ENCODE measurements at places on chromosomes 6 and 20.

DNA sequence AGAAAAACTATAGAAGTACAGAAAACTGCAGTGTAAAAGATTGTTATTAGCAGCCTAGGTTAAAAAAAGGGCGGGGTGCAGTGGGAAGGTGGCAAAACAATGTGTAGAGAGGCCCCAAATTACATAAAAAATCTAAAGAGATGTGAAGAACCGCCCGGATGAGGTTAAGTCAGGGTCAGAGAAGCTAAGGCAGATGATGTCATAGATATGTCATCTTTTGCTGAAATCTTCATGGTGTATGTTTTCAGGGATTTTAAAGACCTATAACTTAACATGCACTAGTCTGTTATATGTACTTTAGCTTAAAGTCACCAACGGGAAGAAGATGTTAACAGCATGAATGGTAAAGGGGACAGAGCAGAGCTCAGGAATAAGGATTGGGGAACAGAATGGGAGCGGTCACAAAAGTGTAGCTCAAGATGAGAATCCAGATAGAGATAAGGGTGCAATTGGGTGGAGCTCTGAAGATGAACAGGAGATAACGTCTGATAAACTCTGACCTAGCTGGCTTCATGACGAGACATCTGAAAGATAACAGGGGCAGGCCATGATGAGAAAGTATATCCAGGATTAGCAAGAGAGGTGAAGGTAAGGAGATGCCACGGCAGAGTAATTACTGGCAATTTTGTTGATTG, 83.4 kb downstream of the TFAP2A start:
- DNase-seq, result no peak

DNA sequence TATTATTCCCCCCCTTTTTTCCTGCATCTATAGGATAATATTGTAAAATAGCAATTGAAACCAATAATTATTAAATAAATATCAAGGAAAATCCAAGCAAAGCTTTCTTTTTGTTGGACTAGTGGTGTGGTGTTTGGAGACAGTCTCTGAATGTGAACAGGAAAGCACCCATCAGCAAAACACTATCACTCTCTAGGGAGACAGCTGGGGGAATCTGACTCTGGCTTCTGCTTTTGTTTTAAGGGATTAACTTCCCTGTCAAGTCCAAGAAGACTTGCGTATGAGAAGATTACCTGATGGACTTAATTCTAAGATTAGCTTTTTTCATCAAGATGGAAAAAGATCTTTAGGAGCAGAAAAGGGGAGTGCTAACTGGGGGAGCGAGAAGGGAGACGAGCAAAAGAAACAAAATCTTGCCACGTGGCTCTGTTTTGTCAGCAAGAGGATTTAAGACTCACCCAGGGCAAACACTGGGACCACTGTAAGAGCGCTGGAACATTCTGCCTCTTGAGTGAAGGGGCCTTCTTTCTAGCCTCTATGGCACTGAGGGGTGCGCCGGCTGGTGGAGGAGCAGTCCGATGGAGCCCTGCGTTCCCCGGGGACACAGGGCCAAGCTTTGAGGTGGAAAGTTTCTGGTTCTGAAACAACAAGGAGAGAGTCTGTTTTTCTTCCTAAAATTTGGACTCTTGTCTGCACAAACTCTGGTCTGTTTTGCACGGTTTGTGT, 570 bp downstream of the TULP4 start:
- DNase-seq, result no peak

GRCh38 chr6:23728707-23729106, 397.3 kb upstream of the NRSN1 start:
- DNase-seq, result no peak

DNA sequence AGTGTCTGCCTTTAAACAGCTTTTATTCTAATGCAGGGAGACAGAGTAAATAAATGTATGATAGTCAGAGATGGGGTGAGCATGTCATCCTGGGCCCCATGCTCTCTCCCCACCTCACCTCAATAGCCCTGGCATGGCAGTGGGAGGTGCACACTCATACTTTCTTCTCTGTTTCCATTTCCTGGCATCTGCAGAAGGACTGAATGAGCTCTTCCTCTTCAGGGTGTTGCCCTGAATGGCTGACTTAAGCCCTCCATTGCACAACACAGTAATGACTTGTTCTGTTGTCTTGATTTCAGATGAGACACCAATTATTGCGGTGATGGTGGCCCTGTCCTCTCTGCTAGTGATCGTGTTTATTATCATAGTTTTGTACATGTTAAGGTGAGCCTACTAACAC, 57.0 kb upstream of the GNRH2 start:
- no peak for DNase-seq

DNA sequence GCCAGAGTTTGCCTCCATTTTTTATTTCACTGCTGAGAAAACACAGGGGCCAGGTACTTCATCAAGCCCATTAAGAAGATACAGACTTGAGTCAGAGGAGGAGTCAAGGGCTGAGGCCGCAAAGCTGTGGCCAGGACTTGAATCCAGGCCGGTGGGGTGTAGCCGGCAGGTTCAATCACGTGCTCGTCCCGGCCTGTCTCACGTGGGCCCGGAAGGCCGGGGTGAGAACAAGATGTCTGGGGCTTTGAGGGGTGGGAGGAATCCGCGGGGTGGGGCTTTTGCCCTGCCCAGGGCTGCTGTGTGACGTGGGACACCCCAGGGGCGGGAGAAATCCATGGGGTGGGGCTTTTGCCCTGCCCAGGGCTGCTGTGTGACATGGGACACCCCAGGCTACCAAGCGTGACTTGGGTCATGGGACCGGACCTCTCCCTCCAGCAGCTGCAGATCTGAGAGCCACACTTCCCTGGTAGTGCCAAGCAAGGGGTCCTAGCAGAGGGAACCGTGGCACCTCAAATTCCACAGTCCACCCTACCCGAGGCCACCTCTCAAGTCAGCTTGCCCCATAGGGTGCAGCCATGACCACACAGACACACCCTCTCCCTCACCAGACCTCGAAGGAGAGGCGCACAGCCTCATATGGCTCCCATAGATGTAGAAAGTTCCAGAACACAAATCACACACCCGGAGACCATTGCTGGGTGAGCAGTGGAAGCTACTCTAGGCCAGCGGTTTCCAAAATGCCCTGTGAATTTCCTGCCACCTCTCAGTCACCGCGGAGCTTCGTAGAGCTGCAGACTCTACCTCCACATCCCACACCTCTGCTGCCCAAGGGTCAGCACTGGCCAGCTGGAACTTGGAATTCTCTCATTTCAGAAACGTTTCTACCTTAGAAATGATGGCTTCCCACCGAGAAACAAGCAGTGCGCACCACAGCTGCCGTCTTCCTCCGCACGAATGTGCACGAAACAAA, 156.1 kb downstream of the DLL1 start:
- DNase-seq, result no peak

GRCh38 chr20:35724321-35725230, 17.5 kb downstream of the RBM39 start:
- DNase-seq, result no peak

GRCh38 chr20:38763616-38764015, 15.4 kb downstream of the ACTR5 start:
- DNase-seq, result no peak

DNA sequence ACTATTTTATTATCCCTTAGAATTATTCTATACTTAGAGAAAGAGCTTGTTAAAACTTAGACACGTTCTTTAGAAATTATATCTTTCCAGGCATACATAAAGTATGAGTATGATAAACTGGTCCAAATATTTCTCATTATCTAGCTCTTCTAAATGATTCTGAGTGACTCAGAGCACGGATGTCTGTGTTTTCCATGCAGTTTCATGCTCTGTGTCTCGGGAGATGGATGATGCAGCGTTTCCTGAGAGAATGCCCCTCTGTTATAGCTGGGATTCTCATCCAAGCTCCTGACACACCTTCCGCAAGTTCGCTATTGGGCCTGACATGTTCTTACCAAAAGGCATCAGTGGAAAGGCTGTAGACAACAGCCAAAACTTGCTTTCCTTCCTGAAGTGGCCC, 19.3 kb downstream of the SIRT5 start:
- no peak for DNase-seq

- DNase-seq, result no peak
Observed at GRCh38 chr20:17587148-17587547, 17.3 kb downstream of the DSTN start.

GRCh38 chr6:16851758-16852157, 90.5 kb upstream of the ATXN1 start:
- no peak for DNase-seq

GRCh38 chr20:41344477-41344876, 3.9 kb downstream of the LPIN3 start:
- DNase-seq, result no peak

DNA sequence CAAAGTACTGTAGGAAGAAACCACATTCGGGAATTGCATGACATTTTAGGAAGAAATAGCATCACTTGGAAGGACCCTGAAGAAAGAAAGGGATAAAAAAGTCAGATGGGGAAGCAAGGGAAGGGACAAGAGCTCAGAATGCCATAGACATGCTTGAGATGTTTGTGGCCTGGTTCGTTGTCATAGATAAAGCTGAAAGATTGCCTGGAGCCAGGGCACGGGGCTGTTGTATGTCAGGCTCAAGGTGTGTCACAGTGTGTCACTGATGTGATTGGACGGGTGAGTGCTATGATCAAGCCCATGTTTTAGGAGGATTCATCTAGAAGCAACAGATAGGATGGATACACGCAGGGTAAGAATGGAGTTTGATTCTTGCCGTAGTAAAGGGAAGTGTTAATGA, 216.2 kb upstream of the SOX4 start:
- no peak for DNase-seq

DNA sequence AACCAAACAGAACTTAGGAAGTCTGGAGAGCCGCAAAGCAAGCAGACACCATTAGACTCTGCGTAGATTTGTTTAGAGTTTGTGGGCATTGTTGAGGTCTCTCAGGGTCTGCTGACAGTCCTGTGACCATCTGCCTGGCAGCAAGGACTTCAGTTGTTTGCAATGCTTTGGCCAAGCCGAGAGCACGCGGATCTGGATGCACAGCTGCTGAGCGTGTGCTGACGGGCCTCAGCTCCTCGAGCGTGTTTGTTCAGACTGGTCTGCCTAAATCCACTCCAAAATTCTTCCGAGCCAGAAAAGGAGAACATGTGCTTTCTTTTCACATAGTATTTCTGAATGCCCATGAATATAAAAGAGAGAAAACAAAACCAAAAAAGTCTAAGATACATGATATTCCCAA, 159.0 kb downstream of the ZNF217 start:
- DNase-seq, result no peak

DNA sequence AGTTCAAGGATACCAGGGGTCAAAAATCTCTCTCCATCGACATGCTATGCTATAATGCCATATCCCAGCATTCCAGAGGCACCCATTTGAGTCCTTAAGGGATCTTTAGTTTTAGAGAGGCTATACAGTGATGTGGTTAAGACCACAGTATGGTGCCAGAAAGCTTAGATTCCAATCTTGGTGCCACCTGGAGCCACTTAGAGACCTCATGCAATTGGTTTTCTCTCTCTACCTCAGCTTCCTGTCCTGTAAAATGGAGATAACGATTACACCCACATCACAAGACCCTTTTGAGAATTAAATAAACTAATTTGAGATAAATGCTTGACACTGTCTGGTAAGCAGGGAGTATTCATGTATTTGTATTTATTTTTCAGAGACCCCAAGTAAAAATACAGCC, 39.0 kb downstream of the PLAGL1 start:
- DNase-seq, result no peak

DNA sequence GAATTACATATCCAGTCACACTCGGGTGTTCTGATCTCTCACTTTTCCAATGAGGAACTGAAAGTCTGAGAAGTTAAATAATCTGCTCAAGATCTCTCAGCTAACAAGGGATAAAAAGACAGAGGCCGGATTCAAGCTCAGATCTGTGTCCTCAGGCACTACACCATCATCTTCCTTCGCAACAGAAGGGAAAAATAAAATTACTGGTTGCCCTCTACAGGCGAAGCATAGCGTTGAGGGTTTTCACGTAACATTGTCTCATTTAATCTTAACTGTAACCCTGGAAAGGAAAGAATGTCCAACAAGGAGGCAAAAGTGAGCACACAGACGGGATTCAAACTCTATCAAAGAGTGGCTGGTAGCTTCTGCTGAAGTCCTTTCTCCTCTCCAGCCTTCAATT, 67.8 kb upstream of the ANKEF1 start:
- DNase-seq, result no peak

DNA sequence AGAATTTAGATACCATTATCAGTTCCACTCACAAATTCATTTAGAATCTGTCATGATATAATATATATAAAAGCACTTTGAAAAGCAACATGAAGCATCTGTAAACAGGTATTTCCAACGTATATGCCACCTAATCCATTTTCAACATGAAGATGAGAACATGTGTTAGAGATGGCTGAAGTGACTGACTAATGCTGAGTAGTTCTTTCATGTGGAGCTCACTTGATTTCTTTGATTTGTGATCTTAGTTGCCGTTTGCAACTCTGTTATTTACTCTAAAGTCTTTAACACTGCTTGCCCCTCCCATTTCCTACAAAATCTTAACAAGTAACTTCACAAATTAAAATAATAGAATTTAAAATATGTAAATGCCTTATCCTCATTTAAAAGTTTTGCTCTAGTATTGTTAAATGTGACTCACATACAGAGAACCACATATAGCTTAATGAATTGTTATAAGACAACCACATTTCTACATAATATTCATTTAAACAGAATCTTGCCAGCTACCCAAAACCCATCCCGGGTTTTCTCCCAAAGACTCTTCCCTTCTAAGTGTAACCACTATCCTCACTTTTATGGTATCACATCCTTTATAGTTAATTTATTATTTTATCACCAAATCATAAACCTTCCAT, 78.3 kb downstream of the ME1 start:
- no peak for DNase-seq

DNA sequence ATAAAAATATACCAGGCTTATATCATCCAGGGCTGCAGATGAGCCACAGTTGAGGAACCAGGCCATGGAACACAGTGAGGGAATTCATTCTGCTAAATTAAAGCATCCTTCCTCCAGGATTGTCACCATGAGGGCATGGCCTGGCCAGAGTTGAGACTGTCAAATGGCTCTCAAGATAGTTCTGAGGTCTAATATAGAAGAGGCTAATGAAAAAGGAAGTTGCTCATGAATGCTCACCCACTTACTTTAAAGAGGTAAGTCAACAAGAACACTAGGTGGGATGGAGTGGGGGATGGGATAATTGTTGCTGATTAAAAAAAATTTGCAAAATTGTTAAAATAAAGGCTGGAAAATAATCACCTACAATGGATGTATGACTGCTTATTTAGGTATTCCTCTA, 72.0 kb upstream of the GCM1 start:
- DNase-seq, result no peak

GRCh38 chr6:112343390-112343789, 3.7 kb upstream of the RFPL4B start:
- no peak for DNase-seq

DNA sequence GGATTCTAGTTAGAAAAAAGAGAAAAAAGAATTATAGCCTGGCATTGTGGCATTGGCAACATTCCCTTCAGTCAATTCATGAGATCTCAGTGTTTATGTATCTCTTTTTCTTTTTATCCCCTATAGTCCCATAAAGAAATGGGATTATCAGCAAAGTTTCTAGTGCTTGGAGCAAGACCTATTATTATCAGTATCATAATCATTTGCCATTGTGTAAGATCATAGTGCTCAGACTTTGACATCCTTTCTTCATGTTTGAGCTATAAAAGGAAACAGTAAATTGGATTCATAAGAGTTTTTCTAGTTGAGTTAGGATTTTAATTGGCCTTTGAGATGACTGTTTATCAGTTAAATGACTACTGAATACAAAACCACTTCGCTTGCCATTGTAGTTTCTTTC, 295.6 kb downstream of the GRIK2 start:
- DNase-seq, result no peak

All from kidney (tissue), 22 donors.